ENCODE measurements at places on chromosomes 2 and 18.

DNA sequence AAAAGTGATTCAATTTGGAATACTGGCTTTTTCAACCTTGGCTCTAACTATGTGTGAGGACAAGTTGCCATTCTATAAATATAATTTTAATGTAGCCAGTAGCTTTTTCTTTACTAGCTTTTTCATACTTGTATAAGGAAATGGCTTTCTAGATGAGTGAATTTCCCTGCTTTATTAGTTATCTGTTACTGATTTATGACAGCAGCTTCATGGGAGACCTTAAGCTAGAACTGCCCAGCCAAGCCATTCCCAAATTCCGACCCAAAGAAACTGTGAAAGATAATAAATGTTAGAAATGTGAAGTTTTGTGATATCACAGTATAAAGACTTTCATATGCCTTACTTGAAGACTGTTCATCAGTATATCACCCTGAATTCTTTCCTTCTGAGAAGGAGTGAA is 32.3 kb downstream of the BABAM2 start:
- DNase-seq, result no peak

- DNase-seq, result no peak
These were observed 53.9 kb upstream of the B3GNT2 start for GRCh38 chr2:62142054-62142453.

GRCh38 chr2:201906777-201907562 is 100.6 kb downstream of the CDK15 start:
- DNase-seq, result no peak

- no peak for DNase-seq
These were observed 20.4 kb downstream of the ATP6V1B1 start for GRCh38 chr2:70956141-70956540.

DNA sequence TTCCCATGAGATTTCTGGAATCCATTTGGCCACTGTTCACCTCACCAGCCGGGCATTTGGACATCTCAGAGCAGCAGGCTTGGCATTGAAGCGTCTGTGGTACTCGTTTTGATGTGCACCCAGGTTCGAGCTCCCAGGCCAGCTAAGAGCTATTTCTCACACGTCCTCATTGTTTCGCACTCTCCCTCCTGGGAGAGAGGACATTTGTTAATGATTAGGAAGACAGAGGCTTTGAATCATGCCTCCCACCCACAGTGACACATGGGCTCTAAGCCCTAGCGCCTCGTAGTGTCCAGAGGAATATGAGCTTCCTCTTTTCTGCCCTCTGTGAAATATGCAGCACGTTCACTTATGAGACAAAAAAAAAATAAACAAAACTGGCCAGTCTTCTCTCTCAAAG is 361.8 kb downstream of the RND3 start:
- no peak for DNase-seq

DNA sequence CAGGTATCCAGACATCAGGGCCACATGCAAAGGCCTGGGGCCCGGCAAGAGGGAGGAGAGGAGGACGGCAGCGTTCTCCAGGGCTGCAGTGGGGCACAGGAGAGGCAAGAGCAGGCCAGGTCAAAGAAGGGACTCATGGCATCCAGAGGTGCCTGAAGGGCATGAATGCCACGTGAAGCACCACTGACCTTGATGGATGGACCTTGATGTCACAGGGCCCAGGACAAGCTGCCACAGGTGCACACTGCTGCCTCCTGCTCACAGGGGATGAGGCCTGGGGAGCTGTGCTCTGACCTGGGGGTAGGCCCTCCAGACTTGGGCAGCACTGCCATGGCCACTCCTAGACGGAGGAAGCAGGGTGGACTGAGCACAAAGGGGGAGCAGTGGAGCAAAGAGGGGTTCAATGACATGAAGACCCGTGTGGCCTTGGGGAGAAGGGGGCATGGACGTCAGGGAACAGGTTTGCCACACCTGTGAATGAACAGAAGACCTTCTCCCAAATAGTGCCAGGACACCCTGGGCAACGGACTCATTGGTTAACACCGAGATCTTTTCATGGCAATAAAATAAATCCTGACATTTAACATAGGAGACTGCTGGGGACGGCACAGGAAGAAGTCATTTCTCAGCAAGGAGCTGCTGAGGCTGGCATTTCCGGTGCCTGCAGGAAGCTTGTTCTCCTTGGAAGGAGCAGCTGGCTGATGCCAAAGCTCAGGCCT is 65.6 kb downstream of the EMX1 start:
- DNase-seq, result no peak

GRCh38 chr2:15615301-15615920 is 23.7 kb downstream of the DDX1 start:
- DNase-seq, result no peak

DNA sequence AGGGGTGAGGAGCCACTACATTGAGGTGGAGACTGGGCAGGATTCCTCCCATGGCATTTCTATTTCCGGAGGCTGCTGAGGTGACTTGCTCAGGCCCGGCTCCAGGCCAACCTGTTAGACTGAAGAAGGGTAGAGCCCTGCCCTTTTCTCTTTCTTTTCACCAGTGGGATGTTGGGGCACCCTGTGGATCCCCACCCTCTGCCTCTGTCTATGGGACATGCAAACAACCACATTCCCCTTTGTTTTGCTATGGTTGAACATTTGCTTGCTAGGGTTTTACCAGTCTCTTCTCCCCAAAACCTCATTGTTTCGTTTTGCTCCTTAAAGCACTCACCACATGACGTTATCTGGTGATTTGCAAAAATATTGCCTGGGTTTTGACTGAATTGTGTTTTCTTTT is 183.3 kb downstream of the ARL4C start:
- DNase-seq, result no peak

DNA sequence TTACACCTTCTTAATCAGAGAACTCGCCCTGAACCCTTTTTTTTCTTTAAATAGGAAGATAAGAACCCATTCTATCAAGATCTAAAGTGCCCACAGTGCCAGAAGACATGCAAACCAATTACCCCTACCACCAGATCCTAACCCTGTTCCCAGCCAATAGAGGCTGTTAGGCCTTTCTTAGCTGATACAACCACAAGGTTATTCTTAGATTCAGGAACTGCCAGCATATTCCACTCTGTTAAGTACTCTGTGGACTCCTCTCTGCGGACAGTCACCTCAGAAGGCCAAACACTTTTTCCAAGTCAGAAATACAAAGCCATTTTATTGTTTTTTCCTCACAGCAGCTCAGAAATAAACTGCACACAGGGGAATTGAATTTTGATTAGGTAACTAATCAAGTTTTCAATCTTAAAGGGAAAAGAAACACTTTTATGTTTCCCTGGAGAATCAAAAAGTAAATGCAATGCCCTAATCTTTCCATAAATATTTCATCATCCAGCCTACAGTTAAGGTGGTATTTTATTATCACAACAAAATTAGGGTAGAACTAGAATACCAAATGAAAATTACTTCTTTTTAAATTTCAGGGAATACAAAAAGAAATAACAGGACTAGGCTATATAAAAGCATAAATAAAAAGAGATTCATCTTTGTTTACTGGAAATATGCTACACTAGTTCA is 111.4 kb downstream of the NBAS start:
- DNase-seq, result no peak

GRCh38 chr18:4582431-4583335 is 127.6 kb upstream of the DLGAP1 start:
- no peak for DNase-seq

DNA sequence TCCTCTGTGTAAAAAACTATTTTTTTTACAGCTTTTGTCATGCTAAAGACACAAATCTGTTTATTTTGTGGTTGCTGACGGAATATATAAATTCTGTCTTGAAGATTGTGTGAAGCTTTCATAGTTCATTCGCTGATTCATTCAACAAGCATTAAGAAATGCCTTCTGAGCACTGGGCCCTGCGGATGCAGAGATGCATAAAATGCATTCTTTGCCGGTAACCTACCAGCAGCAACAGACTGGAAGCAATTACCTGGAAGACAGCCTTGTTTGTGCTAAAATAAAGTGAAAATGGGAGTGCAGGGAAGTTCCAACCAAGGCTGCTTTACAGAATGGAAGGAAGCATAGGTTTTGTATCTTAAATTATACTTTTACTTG is 119.7 kb downstream of the PMAIP1 start:
- peak; percentile 11 for DNase-seq

- peak; percentile 77 for DNase-seq
These were observed 45.9 kb downstream of the NCK2 start for GRCh38 chr2:105790461-105791149.

GRCh38 chr2:145832681-145833080 is 1312.8 kb upstream of the ZEB2 start:
- no peak for DNase-seq

DNA sequence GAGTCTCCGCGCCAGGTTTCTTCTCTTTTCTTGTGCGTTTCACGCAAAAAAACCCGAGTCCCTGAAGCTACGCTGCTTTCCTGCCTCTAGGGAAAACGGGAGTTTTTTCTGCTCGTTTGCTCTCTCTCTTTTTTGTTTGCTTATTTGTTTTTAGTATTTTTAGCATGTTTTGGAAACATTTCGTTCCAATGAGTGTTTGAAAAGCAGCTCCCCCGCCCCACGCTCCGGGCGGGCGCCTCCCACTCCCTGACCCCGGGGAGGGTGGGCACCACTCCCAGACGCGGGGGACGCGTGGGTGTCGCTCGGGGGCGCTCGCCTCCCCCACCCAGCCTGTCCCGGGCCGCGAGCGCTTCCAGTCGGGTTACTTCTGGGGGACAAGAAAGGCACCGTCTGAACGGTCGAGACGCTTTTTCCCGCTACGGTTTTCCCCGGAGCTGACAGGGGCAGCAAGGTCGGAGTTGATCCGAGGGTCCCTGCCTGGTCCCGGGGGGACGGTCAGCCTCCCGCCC is 446 bp upstream of the EFHD1 start:
- DNase-seq, result no peak

- DNase-seq, result peak; percentile 47
These were observed 186.2 kb upstream of the GCFC2 start for GRCh38 chr2:75896779-75897366.

DNA sequence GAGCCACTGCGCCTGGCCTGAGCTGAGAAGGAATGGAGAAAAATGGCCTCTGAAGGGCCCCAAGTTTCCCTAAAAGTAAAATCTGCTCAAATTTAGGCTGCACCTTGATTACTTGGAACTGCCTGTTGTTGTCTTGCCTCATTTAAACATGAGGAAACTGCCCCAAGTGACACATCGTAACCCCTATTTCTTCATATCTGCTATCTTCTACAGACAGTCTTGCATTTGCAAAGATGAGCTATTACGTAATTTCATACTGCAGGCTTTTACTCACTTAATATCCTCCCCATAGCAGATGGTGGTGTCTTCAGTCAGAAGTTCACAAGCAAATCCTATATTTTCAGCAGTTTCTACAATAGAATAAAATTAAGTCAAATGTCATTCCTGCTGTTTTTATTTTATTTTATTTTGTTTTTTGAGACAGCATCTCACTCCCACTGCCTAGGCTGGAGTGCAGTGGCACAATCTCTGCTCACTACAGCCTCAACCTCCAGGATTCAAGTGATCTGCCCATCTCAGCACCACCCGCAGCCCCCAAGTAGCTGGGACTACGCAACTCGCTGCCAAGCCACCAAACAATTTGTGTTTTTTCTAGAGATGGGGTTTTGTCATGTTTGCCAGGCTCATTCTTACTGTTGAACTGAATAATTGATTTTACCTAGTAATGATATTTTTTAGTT is 45.3 kb upstream of the NARS1 start:
- peak; percentile 10 for DNase-seq

- no peak for DNase-seq
These were observed 24.3 kb downstream of the MOCOS start for GRCh38 chr18:36211612-36212065.

DNA sequence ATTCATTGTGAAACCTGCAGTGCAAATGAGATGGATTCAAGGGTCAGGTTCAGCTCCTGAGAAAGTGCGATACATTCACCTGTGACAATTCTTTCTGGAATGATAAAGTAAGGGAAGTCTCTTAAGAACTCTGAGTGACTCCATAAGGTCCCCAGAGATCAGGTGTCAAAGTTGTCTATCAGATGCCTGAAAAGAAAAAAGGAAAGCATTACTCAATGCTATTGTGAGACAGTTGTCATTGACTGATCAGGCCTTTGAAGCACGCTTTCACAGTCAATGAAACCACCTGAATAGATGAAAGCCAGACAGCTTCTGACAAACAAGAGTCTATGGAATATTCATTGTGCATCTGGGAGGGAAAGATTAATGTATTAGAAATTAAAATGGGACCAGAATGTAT is 252.7 kb upstream of the GALNT5 start:
- no peak for DNase-seq

GRCh38 chr2:213959589-213959988 is 451.3 kb upstream of the VWC2L start:
- DNase-seq, result no peak

- DNase-seq, result no peak
These were observed 77.9 kb downstream of the EML6 start for GRCh38 chr2:54801352-54801751.

DNA sequence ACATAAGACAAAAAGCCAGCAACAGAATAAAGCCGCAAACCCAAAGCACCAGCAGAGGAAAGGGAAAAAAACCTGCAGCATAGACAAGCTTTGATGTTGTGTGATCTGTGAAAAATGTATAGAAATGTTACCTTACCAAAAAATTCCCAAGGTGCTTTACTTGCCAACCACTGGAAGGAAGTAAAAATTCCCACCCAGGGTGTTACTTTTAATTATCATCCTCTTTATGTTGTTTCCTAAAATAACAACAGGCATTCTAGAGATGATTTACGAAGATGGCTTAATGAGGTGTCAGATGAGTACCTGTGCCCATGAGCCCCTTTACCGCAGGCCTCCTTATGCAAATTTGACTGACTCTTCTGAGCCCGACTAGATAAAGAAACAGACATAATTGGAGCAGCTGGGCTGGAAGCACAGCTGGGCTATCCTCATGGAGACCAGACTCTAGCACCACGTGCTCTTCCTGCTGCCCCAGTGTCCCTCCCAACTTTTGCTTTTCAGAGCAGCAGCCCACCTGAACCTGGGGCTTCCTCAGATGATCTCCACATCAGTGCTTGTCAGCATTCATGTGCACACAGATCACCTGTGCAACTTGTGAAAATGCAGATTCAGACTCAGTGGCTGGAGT is 41.5 kb downstream of the SRSF7 start:
- no peak for DNase-seq

DNA sequence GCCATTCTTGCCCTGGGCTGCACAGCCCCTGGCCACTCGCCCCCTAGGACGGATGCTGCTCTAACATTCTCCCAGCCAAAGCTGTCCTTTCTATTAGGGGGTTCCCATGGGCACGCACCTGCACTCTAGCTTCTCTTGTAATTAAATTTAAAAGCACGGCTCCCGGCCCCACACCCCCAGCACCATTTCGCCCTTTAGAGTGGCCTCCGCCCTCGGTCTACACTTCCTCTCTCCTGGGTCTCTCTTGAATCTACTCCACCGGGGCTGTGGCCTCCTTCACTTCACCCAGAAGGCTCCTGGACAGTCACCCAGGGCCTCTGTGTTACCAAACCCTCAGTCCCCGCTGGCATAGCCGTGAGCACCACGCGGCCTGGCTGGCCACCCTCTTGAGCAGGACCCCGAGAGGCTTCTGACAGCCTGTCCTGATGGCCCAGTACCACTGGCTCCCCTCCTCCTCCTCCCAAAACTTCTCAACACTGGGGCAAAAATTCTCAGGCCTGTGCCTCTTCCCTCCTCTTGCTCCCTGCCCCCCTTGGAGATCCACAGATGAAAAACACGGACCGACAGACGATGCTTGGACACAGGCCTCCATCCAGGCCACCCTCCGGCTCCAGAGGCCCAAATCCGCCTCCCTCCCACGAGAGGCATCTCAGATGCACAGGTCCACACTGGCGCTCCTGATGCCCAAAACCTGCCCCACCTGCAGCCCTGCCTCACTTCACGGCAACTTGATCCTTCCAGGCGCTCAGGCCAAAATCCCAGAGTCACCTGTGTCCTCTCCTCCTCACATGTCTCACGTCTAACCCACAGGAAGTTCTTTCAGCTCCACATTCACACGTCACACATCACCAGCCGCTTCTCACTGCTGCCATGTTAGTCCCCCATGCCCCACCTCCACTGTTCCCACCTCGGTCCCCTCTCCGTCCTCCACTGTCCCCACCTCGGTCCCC is 6.9 kb upstream of the RAB17 start:
- DNase-seq, result no peak
